ENCODE measurements at places on chromosomes 2 and 18. TPM values are rescaled to one million over a fixed set of nuclear protein-coding genes. Genes with fewer than 3 reads are reported as not detected.

ELOA2 gene
- not detected for total RNA-seq

DNA sequence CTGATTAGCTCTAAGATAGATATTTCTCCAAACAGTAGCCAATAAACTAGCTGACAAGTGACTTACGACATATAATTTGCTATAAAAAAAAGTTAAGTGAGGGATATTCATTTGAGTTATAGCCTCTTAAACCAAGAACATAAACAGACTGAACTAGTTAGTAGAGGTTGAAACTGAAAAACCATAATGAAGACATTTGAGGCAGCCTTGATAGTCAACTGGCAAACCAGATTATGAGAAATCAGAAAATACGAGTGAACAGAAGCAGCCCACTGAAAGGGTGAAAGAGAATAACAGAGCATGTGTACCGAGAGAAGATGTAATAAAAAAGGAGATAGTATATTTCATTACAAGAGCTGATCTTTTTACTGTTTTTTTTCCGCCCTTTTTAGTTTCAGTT lies 698.1 kb upstream of the SETBP1 start:
- no peak for DNase-seq

DNA sequence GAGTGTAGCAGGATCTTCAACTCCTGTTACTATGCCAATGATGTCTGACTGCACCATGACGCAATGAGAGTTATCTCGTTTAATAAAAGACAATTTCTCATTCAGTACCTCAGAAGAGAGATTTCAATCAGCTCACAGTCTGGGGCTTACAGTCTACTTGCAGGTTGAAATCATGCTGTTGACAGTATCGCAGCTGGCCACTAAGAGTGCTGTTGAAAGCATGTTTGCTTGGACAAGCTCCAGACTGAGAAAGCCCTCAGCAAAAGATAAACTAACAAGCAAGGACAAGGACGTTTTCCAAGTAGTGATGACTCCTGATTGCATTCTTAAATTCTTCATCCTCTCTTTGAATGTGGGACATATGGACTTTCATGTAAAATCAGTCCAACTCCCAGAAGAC lies 145.2 kb upstream of the SYT4 start:
- no peak for DNase-seq

DNA sequence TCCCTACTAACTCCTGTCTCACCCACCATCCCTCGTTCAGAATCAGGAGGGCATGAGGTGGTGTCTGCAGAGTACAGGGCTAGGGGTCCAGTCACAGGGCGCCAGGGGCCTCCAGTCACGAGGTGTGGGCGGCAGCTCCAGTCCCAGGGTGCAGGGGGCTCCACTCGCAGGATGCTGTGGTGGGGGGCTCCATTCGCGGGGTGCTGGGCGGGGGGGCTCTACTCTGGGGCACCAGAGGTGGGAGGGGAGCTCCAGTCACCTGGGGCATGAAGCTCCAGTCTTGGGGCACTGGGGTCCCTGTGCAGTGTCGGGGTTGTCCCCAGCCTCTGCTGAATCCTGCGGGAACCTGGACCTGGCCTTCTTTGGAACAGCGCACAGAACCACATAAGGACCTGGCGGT lies 66.0 kb downstream of the EIPR1 start:
- DNase-seq: no peak

DNA sequence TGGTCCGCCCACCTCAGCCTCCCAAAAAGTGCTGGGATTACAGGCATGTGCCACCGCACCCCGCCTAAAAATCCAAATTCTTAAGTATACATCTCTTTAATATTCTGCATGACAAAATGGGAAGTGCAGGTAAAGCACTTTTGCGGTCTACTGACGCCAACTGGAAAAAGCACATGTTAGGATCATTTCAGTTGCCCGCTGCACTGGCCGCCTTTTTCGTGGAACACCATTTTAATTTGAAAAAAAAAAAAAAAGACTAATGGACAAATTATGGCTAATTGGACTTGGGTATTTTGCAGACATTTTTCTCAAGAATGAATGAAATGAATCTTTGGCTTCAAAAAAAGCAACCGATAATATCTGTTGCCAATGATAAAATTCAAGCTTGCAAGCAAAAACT lies 129.3 kb upstream of the GPC1 start:
- no peak for DNase-seq

GRCh38 chr2:144496092-144496976 lies 23.6 kb downstream of the ZEB2 start:
- no peak for DNase-seq

GRCh38 chr2:49123600-49123999 lies 30.7 kb downstream of the FSHR start:
- no peak for DNase-seq

GRCh38 chr2:132815516-132815915 lies 145.5 kb upstream of the LYPD1 start:
- no peak for DNase-seq

PTPRN gene
- total RNA-seq: 1.0 TPM

DNA sequence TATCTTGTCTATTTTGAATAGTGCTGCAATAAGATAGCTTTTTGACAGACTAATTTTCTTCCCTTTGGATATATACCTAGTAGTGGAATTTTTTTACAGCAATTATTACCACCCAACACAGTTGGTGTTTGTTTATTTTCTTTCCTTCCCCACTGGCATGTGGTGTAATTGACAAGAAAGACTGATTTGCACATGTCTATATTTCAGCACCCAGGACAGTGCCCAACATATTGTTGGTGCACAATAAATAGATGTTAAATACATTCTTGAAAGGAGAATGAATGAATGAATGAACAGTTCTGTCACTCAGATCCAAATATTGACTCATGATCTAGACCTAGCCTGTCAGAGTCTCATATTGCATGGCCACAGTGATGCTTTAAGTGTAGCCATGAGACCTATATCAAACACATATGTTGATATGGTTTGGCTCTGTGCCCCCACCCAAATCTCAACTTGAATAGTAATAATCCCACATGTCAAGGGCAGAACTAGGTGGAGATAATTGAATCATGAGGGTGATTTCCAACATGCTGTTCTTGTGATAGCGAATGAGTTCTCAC lies 538.2 kb downstream of the NYAP2 start:
- no peak for DNase-seq

GRCh38 chr2:44679990-44680389 lies 261.5 kb upstream of the SIX3 start:
- no peak for DNase-seq

CCDC102B gene
- 3.0 TPM for total RNA-seq
